ENCODE measurements at places on chromosomes 5 and 9. TPM values are rescaled to one million over a fixed set of nuclear protein-coding genes. Genes with fewer than 3 reads are reported as not detected.

DNA sequence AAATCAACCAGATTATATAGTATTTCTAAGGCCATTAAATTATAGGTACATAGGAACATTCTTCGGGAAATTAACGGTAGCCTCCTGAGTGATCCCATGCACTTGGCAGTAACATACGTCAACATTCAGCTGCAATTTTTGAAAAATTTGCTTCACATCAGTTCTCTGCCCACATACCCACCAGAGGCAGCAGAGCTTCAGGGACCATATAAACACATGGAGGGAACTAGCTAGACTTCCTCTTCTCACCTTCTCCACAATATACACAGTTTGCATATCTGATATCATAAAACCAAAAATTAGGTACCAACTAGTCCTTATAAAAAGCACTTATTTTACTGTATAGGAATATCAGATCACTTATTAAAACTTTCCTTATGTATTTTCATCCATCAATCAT is 4.8 kb downstream of the PSIP1 start:
- peak; percentile 22 for DNase-seq

- DNase-seq = no peak
These were observed 38.5 kb upstream of the FRRS1L start for GRCh38 chr9:109205526-109205925.

FOXD4L5 gene
- 1.5 TPM for total RNA-seq

CRB2 gene
- 3.4 TPM for total RNA-seq

- DNase-seq = no peak
These were observed 334.6 kb upstream of the TUSC1 start for GRCh38 chr9:26012797-26013196.

DNA sequence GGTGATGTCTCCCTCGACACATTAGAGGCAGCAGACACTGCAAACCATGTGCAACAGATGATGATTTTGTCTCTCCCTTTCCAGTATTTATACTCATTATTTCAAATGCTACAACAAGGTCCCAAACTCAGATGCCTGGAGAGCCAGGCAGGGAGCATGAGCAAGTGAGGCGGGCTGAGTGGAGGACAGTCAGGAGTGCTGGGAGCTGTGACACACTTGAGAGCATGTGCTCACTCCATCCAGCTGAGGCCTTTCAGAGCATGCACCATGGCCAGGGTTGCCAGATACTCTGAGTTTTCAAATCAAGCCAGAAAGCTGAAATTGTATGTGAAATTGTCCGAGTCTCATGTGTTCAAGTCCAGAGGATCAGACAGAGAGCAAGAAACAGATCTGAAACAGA is 55.8 kb upstream of the SLC2A8 start:
- no peak for DNase-seq

DNA sequence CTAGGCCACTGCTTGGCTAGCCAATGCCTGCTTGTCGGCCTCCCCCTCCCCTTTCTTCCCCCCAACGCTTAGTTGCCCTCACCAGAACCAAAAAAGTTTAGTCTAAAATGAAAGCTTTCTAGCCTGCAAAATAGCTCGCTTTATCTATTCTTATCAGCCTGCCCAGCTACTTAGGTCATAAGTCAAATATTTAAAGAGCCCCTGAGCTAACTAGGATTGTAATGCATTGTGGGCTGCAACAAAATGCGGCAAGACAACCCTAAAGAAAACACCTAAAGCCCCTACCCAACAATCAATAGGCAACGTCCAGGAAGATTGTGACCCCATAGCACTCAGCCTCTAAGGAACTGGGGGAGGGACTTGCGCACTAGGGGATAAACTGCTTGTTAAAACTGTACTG is 38.6 kb upstream of the PCSK5 start:
- DNase-seq = no peak

AMBP gene
- not detected for total RNA-seq

STC2 gene
- total RNA-seq = not detected

DNA sequence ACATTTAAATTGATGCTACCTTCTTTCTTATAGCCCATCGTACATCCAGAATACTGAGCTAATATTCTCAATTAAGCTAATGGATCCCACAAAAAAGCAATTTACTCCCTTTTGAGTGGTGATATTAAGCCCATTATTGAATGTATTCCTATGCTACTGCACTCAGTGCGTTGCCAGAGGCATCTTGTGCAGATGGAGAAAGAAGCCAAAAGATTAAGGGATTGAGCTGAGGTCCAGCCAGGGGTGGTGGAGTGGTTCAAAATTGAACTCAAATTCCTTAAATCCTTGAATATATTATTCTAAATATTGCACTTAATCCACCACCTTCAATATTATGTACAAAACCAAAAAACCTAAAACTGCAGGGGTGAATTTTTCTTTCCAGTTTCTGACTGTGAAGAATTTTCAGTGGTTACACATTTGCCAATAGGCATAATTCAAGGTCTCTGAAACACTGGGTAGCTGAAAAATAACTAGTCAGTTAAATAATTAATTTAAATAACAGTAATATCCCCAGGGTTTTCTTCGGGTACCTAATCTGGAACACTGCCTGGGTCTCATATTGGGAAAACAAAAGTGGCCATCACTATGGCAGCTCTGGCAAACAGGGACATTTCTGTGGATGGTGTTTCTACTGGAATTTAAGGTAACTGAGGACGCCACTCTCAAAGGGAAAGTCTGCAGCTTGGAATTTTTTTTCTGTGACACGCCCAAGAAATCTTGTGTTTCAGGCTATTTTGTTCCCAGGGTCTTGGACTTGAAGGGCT is 6.2 kb upstream of the LIFR start:
- no peak for DNase-seq

DNA sequence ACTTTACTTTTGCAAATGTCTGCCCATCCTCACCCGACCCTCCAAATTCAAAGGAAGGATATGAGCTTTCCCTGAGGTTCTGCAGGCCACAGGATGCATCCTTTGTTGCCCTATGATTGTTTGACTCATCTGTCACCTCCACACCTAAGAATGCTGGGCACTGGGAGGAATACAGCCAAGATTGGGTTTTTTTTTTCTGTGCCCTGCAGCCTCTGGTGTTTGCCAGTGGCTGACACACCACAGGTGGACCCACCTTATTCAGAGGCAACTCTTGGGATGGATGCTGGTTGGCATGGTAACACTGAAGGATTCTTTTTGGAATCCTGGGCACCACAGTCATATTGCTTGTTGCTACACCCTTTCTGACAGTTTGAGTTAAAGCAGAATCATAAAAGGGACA is 29.7 kb downstream of the C9orf152 start:
- no peak for DNase-seq

Measured in OCI-LY7 (cell line).